ENCODE measurements at places on chromosomes 3 and 15. TPM values are rescaled to one million over a fixed set of nuclear protein-coding genes. Genes with fewer than 3 reads are reported as not detected.

DNA sequence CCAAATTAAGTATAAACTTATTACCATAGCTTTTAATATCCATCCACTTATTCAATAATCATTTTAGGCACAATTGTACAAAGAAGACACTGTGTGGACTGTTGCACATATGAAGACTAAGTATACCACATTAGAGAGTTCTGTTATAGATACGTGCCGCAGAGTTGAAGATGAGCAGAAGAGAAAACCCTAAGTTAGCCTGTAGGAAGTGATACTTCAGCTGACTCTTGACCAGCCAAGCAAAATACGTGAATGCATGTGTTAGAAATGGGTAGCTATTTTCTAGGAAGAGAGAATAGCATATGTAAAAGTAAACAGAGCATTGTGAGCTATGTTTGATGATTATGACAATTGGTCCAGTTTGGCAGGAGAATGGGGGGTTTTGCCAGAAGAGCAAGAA lies 272.0 kb upstream of the ATP11B start:
- no peak overlapping the region for H3K4me3 ChIP-seq
- H3K27ac ChIP-seq = no peak overlapping the region
- H3K27me3 ChIP-seq = no peaks in the 10 kb centered on the region
- H3K4me1 ChIP-seq = no peaks in the 10 kb centered on the region

- H3K27me3 ChIP-seq = no peaks in the 10 kb centered on the region
- H3K36me3 ChIP-seq = peaks cover 16% of the 10 kb centered on the region
- H3K27ac ChIP-seq = no peak overlapping the region
- peak; percentile 29 for DNase-seq
- H3K4me3 ChIP-seq = no peak overlapping the region
- peaks cover 7% of the 10 kb centered on the region for H3K4me1 ChIP-seq
These were observed 3.3 kb downstream of the TUBGCP5 start for GRCh38 chr15:23035964-23036566.

Gene PIGX
- 4.0 TPM for total RNA-seq

DNA sequence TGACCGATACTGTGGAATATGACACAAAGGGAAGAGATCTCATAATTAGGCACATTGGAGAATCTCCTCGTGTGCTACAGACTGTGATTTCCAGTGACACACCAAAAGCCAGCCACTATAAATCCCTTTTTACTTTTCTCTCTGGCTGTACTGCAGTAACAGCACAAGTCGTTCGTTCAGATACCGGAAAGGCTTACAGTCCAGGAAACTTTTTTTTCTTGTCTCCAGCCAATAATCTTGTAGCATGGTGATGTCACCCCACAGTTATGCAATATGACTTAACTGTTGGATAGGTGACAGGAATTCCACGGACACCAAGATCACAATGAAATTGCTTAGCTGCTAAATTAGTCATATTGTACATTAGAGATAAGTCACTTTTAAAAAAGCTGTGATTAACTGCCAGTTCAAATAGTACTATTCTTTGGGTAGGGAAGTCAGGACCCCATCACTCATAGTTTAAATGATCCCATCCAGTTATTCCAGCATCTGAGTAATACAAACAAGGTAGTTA lies 36.3 kb upstream of the TSC22D2 start:
- H3K27me3 ChIP-seq = no peaks in the 10 kb centered on the region
- peak overlapping the region; percentile 82 for H3K27ac ChIP-seq
- no peak overlapping the region for H3K4me3 ChIP-seq
- H3K36me3 ChIP-seq = no peaks in the 10 kb centered on the region
- peak; percentile 44 for DNase-seq

DNA sequence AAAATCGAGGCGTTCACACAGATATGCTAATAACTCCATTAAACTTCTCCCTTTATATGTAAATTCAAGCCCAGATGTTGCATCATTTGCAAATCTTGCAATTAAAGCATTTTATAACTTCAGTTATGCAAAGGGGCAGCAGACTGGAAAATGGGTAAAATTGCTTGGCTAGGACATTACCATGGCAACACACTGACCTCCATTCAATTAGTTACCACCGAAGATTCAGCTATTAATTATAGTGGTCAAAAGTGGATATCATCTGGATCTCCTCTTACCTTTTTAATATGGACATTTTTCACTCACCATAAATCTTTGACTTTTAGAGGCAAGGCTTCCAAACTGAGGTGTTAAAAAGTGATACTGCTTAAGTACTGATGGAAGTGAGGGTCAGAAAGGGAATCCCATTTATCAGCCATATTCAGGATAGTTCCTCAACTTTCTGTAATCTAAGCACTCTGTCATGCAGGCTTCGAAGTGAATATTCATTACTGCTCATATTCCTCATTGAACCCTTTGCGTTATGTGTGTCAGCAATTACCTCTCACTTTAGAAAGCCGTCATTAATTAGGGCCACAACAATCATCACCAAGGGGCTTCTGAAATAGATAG lies 386.2 kb upstream of the ROBO2 start:
- no peak for DNase-seq
- no peaks in the 10 kb centered on the region for H3K4me1 ChIP-seq
- no peaks in the 10 kb centered on the region for H3K36me3 ChIP-seq
- no peak overlapping the region for H3K27ac ChIP-seq

GRCh38 chr3:53495520-53496391 lies 1.3 kb downstream of the CACNA1D start:
- H3K27ac ChIP-seq = no peak overlapping the region
- peak overlapping the region; percentile 24 for H3K4me3 ChIP-seq
- H3K27me3 ChIP-seq = peaks cover 26% of the 10 kb centered on the region
- H3K4me1 ChIP-seq = peaks cover 6% of the 10 kb centered on the region
- H3K36me3 ChIP-seq = no peaks in the 10 kb centered on the region
- peak; percentile 17 for DNase-seq

DNA sequence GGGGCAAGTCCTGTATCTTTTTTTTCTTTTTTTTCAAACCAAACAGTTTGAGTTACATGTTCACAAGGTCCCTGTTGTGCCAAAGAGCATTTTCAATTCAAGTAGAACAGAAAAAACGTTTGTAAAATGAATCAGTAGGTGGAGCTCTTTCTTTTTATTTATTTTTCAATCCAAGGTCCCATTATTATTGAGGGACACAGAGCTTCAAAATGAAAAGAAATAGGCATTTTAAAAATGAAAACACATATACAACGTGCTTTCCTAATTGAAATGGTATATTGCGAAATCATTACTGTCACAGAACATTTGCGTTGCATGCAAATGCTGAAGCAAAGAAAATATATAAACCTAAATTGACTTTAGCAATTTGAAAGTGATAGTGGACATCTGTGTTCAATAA lies 711.0 kb downstream of the MECOM start:
- H3K36me3 ChIP-seq = no peaks in the 10 kb centered on the region
- H3K4me3 ChIP-seq = no peak overlapping the region
- no peaks in the 10 kb centered on the region for H3K27me3 ChIP-seq
- H3K27ac ChIP-seq = no peak overlapping the region

- H3K27ac ChIP-seq = no peak overlapping the region
- H3K36me3 ChIP-seq = no peaks in the 10 kb centered on the region
- H3K27me3 ChIP-seq = no peaks in the 10 kb centered on the region
- no peak overlapping the region for H3K4me3 ChIP-seq
These were observed 42.9 kb downstream of the MYO1E start for GRCh38 chr15:59329570-59330350.

- no peaks in the 10 kb centered on the region for H3K27me3 ChIP-seq
- H3K27ac ChIP-seq = no peak overlapping the region
- no peaks in the 10 kb centered on the region for H3K4me1 ChIP-seq
- DNase-seq = peak; percentile 7
- no peak overlapping the region for H3K4me3 ChIP-seq
These were observed 55.4 kb downstream of the AGBL1 start for GRCh38 chr15:86135041-86135440.

Gene CYP19A1
- total RNA-seq = not detected

DNA sequence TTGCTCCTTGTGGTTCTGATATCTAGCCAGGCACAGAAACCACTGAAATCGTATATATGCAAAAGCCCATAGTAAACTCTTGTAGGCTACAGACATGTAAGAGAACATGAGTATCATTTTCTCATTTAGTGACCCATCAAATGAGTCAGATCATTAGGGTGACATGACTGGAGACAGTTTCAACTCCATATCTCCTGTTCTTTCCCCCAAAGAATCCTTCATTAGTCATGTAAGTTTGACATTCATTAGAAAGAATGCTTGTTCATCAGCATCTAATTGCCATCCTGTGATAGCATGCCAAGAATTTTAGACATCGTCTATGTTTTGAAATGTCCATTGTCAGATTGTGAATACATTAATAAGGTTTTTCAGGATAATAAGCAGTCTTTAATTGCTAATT lies 264.9 kb upstream of the TPM1 start:
- peaks cover 4% of the 10 kb centered on the region for H3K4me1 ChIP-seq
- no peak overlapping the region for H3K4me3 ChIP-seq
- no peak overlapping the region for H3K27ac ChIP-seq
- DNase-seq = no peak

- peaks cover 4% of the 10 kb centered on the region for H3K4me1 ChIP-seq
- no peaks in the 10 kb centered on the region for H3K36me3 ChIP-seq
- H3K27ac ChIP-seq = no peak overlapping the region
- H3K27me3 ChIP-seq = no peaks in the 10 kb centered on the region
These were observed 5.1 kb upstream of the VHL start for GRCh38 chr3:10136426-10137005.

- H3K36me3 ChIP-seq = no peaks in the 10 kb centered on the region
- DNase-seq = no peak
- peaks cover 10% of the 10 kb centered on the region for H3K27me3 ChIP-seq
- H3K27ac ChIP-seq = no peak overlapping the region
- H3K4me3 ChIP-seq = no peak overlapping the region
These were observed 28.4 kb upstream of the SMAD3 start for GRCh38 chr15:67036775-67037555.

Gene ESYT3
- 0.60 TPM for total RNA-seq

DNA sequence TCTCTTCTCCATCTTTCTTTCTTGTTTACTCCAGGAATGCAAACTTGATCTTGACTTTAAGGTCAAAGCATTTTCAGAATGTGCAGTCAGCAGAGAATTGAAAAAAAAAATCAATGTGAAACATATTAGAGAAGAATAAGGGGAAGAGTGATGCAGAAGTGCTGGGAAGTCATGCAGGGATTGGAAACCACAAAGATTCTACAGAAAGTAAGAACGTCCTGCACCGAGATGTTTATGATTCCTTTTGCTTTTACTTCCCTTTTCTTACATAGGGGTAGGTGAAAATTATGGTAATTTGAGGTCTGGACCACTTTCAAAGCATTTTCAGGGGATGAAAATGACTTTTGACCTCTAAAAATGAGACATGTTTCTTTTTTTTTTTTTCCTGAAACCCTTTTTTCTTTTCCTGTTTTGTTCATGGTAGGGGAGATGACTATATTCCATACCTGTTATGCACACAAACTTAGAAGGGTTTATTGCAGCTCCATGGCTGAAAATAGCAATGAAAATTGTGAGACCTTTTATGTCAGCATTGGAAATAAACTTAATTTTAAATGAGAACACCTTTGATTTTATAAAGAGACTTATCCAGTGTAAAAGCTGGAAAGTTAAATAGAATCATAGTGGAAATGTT lies 623.5 kb upstream of the TBL1XR1 start:
- H3K27ac ChIP-seq = no peak overlapping the region
- no peaks in the 10 kb centered on the region for H3K4me1 ChIP-seq
- no peaks in the 10 kb centered on the region for H3K36me3 ChIP-seq
- H3K27me3 ChIP-seq = no peaks in the 10 kb centered on the region

DNA sequence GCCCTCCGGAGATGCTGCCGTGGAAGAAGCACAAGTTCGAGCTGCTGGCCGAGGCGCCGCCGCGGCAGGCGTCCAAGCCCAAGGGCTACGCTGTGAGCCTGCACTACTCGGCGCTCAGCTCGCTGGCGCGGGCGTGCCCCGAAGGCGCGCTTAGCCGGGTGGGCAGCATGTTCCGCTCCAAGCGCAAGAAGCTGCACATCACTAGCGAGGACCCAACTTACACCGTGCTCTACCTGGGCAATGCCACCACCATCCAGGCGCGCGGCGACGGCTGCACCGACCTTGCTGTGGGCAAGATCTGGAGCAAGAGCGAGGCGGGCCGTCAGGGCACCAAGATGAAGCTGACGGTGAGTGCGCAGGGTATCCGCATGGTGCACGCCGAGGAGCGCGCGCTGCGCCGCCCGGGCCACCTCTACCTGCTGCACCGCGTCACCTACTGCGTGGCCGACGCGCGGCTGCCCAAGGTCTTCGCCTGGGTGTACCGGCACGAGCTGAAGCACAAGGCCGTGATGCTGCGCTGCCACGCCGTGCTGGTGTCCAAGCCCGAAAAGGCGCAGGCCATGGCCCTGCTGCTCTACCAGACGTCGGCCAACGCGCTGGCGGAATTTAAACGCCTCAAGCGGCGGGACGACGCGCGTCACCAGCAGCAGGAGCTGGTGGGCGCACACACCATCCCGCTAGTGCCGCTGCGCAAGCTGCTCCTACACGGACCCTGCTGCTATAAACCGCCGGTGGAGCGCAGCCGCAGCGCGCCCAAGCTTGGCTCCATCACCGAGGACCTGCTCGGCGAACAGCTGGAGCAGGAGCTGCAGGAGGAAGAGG lies 1.3 kb downstream of the FAM43A start:
- peak overlapping the region; percentile 93 for H3K27ac ChIP-seq
- DNase-seq = peak; percentile 29
- H3K27me3 ChIP-seq = no peaks in the 10 kb centered on the region
- H3K4me1 ChIP-seq = peaks cover 52% of the 10 kb centered on the region

Gene APOD
- total RNA-seq = 3.4 TPM

GRCh38 chr15:76234337-76234889 lies 76.9 kb downstream of the ETFA start:
- H3K4me1 ChIP-seq = no peaks in the 10 kb centered on the region
- DNase-seq = no peak
- no peaks in the 10 kb centered on the region for H3K36me3 ChIP-seq
- no peak overlapping the region for H3K4me3 ChIP-seq
- H3K27ac ChIP-seq = no peak overlapping the region

Gene SCAMP5
- total RNA-seq = 15.8 TPM
